ENCODE measurements at places on chromosomes 6 and 20.

DNA sequence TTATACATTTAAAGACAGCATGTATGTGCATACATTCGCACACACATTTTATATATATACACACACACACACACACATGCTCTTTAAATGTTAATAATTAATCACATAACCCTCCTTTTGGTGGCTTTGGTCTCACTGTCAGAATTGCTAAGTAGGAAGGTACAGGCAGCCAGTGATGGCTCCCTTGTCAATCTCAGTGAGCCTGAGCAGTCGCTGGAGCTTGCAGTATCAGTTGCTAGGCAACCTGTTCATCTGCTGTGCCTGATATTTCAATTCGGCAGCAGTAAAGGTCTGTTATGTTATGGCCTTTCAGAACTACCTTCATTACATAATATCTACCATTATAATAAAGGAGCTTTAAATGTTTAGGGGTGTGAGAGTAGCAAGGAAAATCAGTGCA, 374.3 kb downstream of the LMBRD1 start:
- DNase-seq: no peak

DNA sequence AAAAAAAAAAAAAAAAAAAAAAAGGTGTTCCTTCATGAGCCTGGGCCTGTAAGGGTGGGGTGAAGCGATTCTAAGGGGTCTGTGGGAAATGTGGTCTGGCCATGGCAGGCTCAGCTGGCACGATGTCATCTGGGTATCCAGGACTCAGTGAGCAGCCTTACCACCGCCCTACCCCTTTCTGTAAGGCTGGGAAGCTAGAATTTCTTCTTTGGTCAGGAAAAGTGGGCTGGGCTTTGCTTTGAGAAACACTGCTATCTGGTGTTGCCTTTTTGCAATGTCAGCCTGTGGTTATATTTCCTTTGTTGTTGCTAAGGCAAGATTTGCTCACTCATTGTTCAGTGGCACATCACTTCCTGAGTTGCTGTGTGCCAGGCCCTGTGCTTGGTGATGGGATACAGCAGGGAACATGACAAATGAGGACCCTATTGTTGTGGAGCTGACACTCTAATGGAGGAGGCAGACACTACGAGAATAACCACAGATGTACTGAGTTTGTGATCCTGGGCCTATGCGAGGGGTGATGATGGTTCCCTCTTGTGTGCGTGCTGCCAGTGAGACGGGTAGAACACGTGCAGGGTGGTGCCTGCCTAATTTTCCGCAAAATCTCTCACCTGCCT, 45.9 kb upstream of the ZNFX1 start:
- DNase-seq: peak; percentile 91

DNA sequence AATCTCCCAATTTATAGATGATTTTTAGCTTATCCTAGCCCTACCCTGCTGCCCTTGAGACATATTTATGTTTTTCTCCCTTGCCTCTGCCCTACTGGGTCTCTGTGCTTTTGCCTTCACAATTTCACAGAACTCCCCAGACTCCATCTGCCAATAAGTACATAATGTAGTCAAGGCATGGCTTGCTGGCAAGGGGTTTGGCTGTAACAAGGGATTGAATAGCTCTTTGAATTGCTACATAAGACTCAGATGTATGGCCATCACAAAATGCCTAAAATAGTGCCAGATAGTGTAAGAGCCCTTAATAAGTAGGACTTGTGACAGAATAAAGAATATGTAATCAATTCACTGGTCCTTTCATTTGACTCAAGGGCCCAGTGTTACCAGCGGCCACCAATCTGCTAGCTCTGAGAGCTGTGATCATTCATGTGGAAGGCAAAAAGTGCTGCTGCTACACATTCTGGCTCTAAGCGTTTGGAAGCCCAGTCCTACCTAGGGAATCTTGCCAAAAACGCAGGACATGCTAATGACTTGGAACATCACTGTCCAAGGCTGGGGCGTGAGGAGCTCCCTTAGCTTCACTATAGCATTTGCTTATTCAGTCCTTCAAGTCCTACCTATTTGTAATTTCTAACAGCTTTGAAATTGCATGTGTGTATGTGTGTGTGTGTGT, 20.5 kb downstream of the CLVS2 start:
- no peak for DNase-seq

DNA sequence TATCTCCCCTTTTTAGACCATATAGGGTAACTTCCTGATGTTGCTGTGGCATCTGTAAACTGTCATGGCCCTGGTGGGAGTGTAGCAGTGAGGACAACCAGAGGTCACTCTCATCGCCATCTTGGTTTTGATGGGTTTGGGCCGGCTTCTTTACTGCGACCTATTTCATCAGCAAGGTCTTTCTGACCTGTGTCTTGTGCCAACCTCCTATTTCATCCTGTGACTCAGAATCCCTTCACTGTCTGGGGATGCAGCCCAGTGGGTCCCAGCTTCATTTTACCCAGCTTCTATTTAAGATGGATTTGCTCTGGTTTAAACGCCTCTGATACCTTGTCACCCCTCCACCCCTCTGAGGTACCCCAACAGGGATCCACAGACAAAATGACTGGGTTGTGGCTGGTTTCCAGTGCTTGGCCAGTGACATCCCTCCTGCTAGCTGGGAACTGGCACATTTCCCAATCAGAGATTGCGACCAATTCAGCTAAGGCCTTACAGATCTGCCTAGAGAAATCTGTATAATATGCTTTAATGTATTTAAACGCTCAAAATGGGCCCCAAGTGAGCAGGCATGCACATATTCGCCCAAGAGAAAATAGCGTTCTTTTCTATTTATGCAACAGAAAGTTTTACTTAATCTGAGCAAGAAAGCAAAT, 315.6 kb upstream of the QKI start:
- no peak for DNase-seq

GRCh38 chr20:44171775-44172571, 15.0 kb downstream of the JPH2 start:
- no peak for DNase-seq

DNA sequence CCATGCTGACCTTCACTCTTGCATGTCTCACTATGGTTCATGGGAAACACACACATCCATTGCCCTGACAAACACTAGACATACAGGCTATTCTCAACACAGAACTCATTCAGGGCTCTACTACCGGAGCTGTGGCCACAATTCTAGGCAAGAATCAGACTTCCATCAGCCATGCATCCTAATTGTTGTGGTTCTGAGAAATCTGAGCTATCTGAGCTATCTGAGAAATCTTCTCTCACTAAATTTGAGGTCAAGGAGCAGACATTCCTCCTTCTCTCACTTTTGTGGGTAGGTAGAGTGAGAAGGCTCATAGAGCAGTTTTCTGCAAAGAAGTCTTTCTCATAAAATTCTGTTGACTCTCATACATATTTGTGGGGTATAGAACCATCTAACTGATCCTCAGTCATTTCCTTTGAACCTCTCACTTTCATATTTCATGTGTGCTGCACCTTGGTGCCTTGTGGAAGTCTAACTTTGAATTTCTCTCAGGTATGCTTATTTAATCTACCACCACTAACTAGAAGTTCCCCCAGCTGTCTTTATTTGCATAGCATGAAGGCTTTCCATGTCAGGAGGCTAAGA, 43.6 kb downstream of the ADGRF1 start:
- DNase-seq: no peak

DNA sequence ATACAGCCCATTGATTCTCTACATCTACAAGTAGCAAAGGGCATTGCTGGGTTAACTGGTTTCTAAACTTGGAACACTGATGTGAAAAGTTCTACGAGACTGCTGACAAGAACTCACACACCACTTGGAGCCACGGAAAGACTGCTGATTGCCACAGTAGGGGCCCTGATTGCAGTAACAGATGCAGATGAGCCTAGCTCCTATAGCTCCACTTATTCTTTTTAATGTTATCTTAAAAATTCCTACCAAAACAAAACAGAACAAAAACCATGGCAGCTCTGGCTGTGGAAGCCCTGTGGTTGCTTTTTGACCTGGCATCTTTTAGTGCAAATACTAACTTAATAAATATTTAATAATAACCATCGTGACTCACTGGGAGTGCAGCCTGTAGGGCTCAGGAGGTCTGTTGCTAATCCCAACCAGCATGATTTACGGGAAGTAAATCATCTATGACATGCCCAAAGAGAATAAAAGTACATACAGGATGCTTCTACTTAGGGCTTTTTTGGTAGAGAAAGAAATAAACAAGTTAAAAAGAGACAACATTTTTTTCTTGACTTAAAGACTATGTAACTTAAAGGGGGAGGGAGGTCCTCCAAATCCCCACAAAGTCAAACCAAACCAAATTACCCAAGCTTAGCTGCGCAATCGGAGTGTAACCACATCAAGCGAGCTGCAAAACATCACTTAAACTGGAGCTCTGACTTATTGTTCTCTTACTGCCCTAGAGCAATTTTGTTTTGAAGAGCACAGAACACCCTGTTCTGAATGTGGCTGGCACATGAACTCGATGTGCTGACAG, 87.2 kb downstream of the FKBP5 start:
- DNase-seq: peak; percentile 59

DNA sequence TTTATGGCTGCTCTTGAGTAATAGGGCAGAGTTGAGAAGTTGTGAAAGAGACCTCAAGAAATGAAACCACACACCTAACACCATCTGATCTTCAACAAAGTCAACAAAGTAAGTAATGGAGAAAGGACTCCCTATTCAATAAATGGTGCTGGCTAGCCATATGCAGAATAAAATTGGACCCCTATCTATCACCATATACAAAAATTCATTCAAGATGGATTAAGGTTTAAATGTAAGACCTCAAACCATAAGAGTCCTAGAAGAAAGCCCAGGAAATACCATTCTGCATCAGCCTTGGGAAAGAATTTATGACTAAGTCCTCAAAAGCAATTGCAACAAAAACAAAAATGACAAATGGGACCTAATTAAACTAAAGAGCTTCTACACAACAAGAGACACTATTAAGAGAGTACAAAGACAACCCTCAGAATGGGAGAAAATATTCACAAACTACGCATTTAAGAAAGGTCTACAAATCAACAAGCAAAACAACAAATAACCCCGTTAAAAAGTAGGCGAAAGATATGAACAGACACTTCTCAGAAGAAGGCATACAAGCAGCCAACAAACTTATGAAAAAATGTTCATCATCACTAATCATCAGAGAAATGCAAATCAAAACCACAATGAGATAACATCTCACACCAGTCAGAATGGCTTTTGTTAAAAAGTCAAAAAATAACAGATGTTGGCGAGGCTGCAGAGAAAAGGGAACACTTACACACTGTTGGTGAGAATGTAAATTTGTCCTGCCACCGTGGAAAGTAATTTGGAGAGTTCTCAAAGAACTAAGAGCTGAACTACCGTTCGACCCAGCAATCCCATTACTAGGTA, 4.0 kb downstream of the MAP3K5 start:
- no peak for DNase-seq

- no peak for DNase-seq
Measured at GRCh38 chr6:14423955-14424354, 306.4 kb downstream of the CD83 start.

GRCh38 chr6:22146678-22146930, 150.2 kb downstream of the PRL start:
- no peak for DNase-seq

- DNase-seq: no peak
Measured at GRCh38 chr6:154239392-154239791, 117.2 kb downstream of the IPCEF1 start.

DNA sequence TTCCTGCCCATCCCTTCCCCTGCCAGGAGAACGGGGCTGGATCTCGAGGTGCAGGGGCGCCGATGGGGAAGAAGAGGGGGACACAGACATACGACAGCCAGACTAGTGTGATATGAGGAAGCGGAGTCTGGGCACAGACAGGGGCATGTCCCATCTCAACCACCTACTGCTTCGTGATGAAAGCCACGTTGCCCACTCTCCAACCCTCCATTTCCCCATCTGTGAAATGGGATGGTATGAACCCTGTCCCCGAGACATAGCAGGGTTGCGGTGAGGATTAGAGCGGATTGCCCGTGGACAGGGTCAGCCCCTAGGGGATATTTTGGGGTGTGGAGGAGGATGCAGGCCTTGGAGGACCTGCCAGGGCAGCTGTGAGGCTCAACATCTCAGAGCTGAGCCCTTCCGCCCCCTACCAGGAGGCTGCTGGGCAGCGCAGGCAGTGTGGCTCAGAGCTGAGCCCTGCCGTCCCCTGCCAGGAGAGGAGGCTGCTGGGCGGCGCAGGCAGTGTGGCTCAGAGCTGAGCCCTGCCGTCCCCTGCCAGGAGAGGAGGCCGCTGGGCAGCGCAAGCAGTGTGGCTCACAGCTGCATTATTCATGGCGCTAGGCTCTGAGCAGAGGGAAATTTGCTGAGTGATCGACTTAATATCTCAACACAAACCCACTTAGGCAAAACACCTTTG, 71.7 kb downstream of the GRM4 start:
- no peak for DNase-seq

- no peak for DNase-seq
Measured at GRCh38 chr6:109164331-109164730, 69.0 kb downstream of the CEP57L1 start.

DNA sequence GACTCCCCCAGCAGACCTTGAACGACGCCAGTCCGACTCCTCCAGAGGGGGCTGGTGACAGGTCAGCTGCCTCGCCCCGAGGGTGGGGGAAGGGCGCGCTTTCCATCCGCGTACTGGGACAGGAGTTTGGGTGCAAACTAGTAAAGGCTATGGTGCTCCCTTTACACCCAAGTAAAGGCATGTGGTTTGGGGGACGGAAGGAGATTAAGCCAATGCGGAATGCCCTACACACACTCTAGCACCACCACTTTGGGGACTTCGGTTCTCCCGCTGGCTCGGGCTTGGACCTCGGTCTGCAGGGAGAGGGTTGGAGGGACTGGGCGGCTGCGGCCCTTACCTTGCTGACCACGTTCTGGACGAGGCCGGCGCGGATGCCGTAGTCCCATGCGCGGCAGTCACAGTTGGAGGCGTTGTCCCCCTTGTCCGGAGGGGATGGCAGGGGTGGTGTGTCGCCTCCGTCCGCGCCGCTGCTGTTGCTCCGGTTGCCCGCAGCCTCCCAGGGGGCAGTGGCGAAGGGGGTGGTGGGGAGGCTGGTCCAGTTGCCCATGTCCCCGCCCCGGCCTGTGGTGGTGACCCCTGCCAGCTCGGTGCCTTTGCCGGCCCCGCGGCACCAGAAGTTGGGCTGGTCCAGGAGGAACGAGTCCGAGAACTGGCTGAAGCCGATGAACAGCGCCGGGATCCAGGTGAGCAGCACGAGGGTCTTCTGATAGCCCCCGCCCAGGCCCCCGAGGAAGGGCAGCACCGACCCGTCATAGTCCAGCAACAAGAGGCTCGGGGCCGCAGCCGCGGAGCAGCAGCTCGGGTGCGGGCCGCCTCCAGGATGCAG, 1.1 kb downstream of the SLC22A23 start:
- DNase-seq: no peak

DNA sequence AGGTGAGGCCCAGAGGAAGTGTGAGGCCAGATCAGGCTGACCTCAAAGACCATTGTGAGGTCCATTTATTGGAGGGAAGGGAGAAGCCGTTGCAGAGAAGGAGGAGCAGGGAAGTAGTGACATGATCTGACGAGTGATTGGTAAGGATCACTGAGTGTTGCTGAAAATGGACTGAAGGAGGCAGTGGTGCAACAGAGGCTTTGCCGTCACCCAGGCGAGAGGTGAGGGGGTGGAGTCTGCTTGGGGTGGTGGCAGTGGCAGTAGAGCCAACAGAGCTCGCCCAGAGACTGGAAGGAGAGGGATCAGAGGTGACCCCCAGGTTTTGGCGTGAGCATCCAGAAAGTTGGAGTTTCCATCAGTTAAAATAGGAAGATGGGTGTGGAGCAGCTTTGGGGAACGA, 67.9 kb upstream of the CLDN20 start:
- no peak for DNase-seq

Measured in HTR-8/SVneo (cell line).